ENCODE measurements at places on chromosomes 11 and 22.

- no peak for DNase-seq
Measured at GRCh38 chr22:20581503-20582170, 74.2 kb downstream of the MED15 start.

- DNase-seq: no peak
Measured at GRCh38 chr11:65356394-65356972, 1.9 kb downstream of the TIGD3 start.

DNA sequence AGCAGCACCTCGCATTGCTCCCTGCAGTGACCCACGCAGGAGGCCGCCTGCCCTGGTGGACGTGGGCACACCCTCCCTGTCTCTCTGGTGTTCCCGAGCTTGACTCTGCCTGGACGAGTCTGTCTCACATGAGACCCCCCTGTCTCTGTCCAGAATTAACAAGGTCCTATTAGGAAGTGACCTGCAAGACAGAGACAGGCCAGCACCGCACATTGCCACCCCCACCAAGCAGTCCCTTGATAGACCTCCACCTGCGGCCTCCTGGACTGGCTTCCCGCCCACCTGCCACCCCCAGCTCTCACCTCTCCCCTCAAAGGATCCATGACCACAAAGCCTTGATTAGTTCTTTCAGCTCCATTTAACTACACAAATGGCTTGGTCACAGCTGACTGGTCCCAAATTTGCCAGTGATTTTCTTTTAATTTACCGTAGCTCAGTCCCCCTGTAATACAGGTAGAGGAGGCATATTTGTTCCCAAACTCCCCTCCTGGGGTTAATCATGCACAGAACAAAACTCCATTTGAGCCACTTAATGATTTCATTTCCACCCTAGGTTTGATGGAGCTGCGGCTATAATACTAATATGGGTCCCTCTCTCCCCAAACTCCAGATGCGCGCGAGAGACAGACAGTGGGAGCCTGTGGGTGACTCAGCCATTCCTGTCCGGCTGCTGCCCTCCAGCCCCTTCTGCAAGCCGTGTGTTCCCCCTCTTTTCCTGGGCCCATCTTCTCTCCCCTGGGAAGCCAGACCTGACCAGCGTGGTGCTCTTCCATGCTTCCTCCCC is 11.2 kb downstream of the SPATA19 start:
- DNase-seq: no peak

DNA sequence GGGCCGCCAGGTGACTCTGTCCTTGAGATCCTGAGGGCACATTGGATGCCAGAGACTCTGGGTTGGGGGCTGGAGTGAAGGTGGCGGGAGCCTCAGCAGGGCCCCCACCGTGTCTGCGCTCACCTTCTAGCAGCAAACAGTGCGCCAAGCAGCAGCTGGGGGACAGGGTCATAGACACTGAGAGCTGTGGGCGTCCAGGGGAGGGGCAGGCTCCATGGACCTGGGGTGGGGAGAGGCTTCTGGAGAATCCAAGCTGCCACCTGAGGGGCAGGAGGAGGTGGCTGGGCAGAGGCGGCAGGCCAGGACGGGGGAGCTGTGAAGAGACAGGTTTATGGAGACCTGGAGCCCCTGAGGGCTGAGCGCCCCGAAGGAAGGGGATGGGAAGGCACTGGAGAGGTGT is 8.0 kb downstream of the PHRF1 start:
- DNase-seq: no peak

GRCh38 chr22:49308300-49308699 is 519.4 kb downstream of the BRD1 start:
- DNase-seq: no peak

DNA sequence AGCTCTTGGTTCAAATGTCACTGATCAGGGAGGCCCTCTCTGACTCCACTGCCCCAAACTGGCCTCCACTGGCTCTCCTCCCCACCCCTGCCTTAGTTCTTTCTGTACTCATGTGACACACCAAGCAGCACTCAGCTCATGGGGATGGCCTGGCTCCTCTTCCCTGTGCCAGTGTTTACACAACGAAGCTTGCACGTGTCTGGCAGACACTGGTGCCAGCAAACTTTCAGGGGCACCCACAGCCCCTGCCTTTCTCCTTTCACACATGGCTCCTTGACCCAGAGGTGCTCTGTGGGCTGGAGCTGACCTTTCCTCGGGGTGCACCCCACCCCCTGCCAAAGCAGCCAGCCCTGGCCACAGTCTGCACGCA is 37.6 kb upstream of the PARVG start:
- DNase-seq: no peak

- no peak for DNase-seq
Measured at GRCh38 chr11:81495699-81496292, 1237.9 kb downstream of the FAM181B start.

DNA sequence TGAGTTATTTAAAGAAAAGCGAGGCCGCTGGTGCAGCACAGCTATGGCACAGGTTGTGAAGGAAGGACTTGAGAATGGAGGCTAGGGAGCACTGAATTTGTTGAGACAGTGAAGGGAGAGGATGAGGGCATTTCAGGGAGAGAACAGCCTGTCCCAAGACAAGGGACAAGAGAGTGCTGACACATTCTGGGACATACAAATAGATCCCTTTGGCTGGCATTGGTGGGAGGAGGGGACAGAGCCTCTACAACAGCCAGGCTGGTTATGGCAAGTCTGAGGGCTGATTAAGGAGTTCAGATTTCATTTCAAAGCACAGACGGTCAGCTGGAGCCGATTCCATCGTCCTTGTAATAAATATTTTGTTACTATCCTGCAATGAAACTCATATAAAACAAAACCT is 1.7 kb upstream of the SLC29A2 start:
- no peak for DNase-seq

- DNase-seq: no peak
Measured at GRCh38 chr22:21603973-21604372, 25.8 kb downstream of the YDJC start.

DNA sequence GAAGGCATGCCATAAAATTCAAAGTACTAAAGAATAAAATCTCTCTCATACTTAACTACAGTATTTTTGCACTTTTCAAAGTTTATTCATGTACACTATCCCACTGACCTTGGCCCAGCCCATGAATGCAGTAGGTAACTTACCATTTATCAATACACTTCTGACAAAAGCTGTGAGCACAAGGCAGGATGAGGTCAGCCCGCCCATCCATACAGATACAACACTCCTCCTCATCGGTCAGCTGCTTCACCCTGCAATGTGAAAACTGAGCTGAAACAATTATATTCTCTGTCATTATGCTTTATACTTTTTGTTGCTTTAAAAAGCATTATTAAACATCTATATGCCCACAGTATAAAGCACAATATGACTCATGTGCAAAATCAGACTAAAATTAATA is 22.1 kb downstream of the RNF141 start:
- no peak for DNase-seq

DNA sequence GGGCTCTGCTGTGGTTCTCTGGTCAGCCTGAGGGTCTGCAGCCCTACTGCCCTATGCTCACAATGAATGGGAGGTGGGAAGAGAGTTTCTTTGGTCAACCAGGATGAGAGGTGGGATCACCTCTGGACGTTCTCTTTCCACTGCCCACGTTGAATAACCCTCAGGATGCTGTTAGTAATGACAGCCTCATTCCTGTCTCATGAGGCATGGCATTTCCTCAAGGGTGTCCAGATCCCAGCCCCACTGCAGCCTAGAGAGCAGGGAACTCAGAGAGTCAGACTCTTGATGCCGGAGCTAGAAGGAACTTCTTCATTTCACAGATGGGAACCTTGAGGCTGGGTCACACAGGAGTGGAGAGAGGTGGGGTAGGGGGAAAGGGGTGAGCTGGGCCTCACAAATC is 196.0 kb downstream of the CEP164 start:
- no peak for DNase-seq

GRCh38 chr22:17876306-17876831 is 102.1 kb upstream of the BID start:
- no peak for DNase-seq

- peak; percentile 80 for DNase-seq
Measured at GRCh38 chr11:72328366-72329224, 84.6 kb upstream of the PHOX2A start.

GRCh38 chr11:34332524-34332923 is 25.3 kb downstream of the ABTB2 start:
- no peak for DNase-seq

DNA sequence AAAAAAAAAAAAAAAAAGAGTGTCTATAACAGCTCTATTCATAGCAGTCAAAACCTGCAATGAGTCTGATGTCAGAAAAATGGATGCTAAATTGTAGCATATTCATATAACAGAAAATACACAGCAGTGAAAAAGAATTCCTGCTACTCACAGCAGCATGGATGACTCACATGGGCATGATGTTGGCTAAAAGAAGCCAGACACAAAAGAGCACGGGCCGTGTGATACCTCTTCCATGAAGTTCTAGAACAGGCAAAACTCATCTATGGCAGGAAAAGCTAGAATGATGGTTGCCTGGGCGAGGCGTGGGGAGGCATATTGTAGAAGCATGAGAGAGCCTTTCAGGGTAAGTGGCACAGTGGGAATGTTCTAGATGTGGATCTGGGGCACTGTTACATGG is 18.9 kb downstream of the PLAAT3 start:
- DNase-seq: no peak

GRCh38 chr22:40040927-40041326 is 46.2 kb downstream of the FAM83F start:
- peak; percentile 68 for DNase-seq

DNA sequence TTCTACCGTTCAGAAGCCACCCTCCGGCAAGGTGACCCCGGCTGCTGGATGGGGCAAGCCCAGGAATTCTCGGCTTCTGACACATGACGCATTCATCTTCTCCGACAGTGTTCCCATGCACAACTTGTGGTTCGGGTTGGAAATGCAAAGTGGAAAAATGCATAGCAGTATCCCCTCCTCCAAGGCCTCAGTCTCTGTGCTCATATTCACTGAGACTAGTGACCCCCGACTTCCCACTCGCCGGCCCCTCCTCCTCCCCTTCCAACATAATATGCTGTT is 70.0 kb upstream of the NTM start:
- DNase-seq: no peak

GRCh38 chr11:119964136-119965025 is 173.5 kb downstream of the TRIM29 start:
- DNase-seq: no peak

- DNase-seq: peak; percentile 13
Measured at GRCh38 chr22:26542831-26543230, 30.6 kb upstream of the TFIP11 start.

DNA sequence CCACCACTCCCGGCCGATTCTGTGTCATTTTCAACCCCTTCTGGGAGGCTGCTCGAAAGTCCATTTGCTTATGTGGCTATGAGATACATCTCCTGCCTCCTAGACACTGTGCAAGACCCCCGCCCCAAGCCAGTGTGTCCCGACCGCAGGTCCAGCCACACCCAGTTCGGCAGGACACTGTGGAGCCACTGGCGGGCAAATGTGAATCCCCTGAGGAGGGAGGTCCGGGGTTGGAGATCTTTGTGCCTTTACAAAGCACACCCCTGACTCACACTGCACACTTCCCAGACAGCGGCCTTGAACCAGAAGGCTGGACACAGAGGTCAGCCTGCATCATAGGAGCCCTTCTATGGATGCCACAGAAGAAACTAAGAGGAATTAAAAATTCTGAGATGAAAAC is 17.4 kb downstream of the FXYD6 start:
- no peak for DNase-seq

- peak; percentile 74 for DNase-seq
Measured at GRCh38 chr22:28798810-28799605, 1.4 kb downstream of the XBP1 start.

DNA sequence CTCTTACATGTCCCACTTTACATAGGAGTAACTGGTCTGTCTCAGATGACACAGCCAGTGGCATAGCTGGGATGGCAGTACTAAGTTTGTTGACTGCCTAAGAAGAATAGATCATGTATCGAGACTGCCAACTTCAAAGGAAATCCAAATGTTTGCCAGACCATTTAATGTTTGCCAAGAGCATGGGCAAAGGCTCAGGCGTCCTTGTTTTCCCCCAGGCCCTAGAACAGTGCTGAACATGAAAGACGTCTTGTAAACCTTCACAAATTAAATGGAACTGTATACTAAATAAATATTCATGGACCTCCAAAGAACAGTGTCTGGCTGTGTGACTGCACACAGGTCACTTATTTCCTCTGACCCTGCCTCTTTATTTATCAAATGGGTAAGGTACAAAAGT is 234.7 kb upstream of the CCDC90B start:
- DNase-seq: no peak

Data from umbilical cord (tissue), 2 donors.